ENCODE measurements at places on chromosomes 13 and 19.

GRCh38 chr19:50000038-50000840 lies 24.9 kb downstream of the VRK3 start:
- DNase-seq: no peak

DNA sequence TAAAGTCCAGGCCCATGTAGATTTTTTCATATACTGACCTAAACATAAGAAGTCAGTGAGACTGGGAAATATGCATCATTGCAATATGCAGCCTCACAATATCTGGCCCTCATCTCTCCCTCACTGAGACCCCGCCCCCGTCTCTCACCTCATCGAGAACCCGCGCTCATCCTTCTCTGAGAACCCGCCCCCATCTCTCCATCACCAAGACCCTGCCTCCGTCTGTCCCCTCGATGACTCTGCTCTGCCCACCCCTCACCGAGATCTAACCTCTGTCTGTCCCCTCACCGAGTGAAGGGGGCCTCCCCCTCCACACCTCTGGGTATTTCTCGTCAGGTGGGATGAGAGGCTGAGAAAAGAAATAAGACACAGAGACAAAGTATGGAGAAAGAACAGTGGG lies 20.5 kb upstream of the ZNF846 start:
- DNase-seq: no peak

DNA sequence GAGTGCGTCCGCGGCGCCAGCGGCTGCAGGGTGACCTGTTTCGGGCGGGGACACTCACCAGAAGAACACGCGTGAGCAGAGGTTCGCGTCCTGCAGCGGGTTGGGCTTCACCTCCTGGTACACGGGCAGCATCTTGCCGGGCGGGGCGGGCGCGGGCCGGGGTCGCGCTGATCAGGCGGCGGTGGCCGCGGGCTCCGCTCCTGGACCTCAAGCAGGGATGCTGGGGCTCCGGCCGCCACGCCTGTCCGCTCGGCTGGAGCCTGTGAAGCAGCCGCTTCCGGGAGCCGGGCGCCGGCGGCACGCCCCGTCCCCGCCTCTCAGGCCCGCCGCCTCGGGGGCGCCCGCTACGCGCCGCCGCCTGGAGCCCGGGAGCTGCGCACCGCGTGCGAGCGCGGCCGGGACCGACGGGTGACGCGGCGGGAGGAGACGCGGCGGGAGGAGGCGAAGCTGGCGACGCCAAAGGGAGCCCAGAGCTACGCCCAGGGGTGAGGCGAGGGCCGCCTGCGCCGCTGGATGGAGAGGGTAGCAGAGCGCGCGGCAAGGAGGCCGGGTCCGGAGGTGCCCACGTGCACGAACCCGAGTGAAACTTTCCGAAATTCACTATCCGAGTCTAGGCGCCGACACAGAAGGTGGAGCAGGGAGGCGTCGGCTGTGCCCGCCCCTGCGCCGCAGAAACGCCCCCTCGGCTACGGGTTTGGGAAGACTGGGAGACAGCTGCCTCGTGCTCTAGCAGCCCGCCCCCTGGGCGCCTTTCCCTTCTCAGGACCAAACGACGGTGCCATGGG lies at the start of gene ABCC4:
Gene ABCC4 (minus strand): TSS at position 269 of the 785 bp plus-strand sequence. CDS start 137 bp downstream, at position 132.
- peak; percentile 49 for DNase-seq

DNA sequence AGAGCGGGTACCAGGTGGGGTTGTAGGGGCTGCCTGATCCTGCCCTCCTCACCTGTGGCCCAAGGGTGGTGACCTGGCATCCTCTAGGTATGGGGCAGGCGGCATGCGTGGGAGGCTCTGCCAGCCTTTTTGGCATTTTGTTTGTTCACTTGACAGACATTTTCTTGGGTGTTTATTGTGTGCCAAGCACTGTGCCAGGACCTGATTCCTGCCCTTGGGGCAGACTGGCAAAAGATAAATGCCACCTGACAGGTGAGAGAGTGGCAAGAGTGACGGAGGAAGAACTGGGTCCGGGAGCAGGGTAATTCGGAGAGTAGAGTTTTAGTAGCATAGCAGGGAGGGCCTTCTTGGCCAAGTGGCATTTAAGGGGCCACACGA lies 6.0 kb downstream of the RAB11B start:
- no peak for DNase-seq

DNA sequence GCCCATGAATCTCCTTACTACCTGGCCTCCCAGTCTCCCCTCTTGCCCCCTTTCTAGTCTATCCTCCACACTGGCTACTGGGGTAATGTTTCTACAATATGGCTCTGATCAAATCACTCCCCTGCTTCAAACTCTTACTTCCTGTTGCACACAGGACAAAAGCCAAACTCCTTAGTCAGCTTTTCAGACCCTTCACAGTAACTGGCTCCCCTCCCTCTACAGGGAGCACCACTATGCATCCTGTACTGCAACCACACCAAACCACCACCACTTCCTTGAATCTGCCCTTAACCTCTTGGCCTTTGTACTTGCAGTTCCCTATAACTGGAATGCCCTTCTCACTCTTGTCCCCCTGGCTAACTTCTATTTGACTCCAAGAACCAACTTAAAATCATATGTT lies 32.2 kb downstream of the DEDD2 start:
- no peak for DNase-seq
